Epithelial cell of prostate (primary cell): ENCODE measurements at places on chromosomes 3 and 15.
A peak's percentile ranks its signal among the peaks of the same experiment; 100 is the strongest.

- DNase-seq = no peak
Measured at GRCh38 chr3:38169027-38169317, 3.6 kb downstream of the OXSR1 start.

- no peak for DNase-seq
Measured at GRCh38 chr3:32423534-32423933, 31.9 kb downstream of the CMTM7 start.

DNA sequence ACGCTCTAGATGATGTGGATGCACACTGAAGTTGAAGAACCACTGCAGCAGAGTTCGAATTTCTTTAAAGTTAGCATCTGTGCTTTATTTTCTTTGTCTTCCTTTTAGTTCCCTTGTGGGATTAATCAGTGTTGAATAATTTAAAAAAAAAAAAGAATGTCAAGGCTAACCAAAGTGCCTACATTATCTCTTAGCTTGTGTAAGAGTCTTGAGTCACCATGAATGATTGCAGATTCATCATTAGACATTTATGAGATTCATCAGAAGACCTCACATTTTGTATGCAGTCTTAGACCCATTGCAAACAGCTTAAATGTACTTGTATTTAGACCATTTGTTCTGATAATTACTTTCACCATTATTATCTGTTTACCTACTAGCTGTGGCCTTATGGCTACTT, 182.2 kb downstream of the FNDC3B start:
- no peak for DNase-seq

DNA sequence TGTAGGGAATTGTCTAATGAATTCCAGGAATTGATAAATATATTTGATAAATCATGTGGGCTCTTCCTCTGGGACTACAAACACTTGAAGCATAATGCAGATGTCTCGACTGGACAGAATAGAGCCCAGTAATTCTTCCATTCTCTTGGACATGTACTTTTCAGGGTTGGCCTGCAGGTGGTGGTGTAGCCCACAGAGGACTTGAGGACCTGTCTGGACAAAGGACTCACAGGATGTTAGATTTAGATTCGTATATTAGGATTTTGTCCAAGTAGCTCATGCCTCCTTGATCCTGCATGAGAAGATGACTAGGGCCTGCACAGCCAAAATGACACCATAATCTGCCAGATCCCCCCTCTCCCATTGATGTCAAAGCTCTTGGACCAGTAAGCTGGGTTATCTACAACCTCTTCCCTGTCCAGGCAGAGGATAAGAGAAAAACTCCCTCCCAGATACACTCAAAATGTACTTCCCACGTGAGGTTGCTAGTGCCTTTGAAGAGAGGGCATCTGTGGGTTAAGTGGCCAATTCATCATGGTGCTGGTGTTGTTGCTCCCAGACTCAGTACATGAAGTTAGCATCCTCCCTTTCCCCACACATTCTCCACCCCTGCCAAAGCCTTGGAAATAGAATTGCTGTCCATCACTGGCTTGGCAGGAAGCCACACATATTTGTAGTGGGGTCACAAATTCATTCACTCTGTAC, 88.6 kb upstream of the ZNF280D start:
- DNase-seq = peak; percentile 16

GRCh38 chr15:32979710-32980109, 214.8 kb downstream of the FMN1 start:
- peak; percentile 60 for DNase-seq

DNA sequence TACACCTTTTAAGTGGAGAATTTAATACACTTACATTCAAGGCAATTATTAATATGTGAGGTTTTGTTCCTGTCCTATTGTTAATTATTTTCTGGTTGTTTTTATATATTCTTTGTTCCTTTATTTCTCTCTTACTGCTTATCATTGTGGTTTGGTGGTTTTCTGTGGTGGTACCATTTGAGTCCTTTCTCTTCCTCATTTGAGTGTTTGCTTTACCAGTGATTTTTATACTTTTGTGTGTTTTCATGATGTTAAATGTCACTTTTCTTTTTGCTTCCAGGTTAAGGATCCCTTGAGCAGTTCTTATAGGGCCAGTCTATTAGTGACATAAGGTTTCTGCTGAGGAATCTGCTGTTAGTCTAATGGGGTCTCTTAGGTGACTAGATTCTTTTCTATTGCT, 116.5 kb downstream of the LRRK1 start:
- no peak for DNase-seq

DNA sequence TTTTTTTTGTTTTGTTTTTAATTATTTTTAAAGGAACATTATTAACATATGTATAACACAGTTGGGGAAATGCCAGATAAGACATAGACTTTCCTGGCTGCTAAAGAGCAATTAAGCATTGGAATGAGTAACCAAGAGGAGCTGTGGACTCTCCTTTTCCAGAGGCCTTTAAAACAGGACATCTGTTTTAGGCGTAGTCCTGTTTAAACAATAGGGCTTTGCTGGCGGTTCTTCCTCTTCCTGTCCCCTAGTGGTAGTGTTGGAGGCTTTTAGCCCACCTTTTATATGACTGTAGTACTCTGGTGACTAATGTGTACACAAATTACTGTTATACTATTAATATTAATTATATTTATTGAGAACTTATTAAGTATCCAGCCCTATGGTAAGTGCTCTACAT, 81.9 kb downstream of the PPARG start:
- no peak for DNase-seq

- no peak for DNase-seq
Measured at GRCh38 chr3:152443212-152444023, 174.7 kb downstream of the MBNL1 start.

- no peak for DNase-seq
Measured at GRCh38 chr15:101003706-101004105, 84.5 kb downstream of the LRRK1 start.

DNA sequence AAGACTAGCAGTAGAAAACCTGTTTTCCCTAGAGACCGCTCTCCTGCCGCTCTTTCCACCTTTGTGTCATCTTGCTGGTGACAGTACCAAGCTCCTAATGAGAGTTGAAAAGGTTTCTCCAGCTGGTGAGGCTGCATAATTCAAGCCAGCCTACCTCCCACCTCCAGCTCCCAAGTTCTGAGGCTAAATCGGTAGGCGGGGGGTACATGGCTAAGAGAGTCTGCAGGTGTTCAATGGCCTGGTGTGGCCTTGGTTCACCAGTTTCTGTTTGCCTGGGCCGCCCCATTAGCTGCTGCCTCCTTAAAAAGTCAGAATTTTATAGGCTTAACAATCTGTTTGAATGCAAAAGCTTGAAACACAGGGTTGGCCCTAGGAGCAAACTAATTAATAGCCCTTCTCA, 262.8 kb downstream of the SLCO3A1 start:
- DNase-seq = no peak

- no peak for DNase-seq
Measured at GRCh38 chr3:16828815-16829214, 55.9 kb upstream of the PLCL2 start.

- peak; percentile 60 for DNase-seq
Measured at GRCh38 chr15:42152196-42152920, 4.1 kb downstream of the PLA2G4F start.

DNA sequence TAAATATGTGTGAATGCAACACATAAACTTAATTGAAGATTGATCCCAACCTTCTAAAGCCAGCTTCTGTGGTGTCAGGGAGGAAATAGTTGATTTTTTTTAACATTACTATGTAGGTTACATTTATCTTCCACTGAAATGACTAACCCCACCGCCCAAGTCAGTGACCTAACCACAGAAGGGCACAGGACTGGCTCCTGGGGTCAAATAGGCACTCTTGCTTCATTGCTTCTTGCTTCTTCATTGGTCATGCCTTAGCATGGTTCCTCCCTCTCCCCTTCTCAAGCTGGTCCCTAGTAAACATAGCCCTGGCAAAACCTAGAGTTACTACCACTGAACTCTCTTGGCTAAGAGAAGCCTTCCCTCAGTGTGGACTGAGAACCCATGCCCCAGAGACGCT, 12.3 kb downstream of the EIF1B start:
- no peak for DNase-seq
